ENCODE measurements at places on chromosomes 3 and 15.

GRCh38 chr3:152969557-152970300, 134.8 kb downstream of the P2RY1 start:
- no peak for DNase-seq

- DNase-seq: no peak
Observed at GRCh38 chr3:119181765-119182164, 8.4 kb downstream of the UPK1B start.

DNA sequence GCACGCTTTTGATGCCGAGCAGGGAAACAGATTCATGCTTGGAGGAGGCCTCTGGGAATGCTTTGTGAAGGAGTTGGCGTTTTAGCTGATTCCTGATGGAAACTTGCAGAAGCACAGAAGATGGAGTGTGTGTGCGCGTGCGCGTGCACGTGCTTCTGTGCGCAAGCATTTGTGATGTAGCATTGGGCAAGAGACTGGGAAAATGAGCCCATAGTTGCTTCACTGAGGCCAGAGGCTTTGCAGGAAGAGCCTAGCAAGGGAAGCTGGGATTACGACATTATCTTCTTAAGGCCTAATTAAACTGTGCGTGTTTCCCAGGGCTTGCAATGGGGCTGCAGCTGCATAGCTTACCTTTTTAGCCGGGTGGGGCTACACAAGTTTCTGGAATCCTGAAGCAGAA, 18.1 kb upstream of the AGBL1 start:
- DNase-seq: no peak

- no peak for DNase-seq
Observed at GRCh38 chr3:27254896-27255295, 114.3 kb downstream of the NEK10 start.

All from effector memory CD4-positive, alpha-beta T cell (primary cell).